ENCODE measurements at places on chromosomes 12 and 14.

- no peak for DNase-seq
These were observed 278.6 kb downstream of the MED13L start for GRCh38 chr12:115998794-115999478.

GRCh38 chr14:94522115-94522724 lies 13.0 kb upstream of the SERPINA12 start:
- DNase-seq = no peak

GRCh38 chr14:23110579-23111365 lies 6.0 kb upstream of the CIROP start:
- no peak for DNase-seq

GRCh38 chr14:85175556-85175955 lies 354.4 kb upstream of the FLRT2 start:
- DNase-seq = no peak

DNA sequence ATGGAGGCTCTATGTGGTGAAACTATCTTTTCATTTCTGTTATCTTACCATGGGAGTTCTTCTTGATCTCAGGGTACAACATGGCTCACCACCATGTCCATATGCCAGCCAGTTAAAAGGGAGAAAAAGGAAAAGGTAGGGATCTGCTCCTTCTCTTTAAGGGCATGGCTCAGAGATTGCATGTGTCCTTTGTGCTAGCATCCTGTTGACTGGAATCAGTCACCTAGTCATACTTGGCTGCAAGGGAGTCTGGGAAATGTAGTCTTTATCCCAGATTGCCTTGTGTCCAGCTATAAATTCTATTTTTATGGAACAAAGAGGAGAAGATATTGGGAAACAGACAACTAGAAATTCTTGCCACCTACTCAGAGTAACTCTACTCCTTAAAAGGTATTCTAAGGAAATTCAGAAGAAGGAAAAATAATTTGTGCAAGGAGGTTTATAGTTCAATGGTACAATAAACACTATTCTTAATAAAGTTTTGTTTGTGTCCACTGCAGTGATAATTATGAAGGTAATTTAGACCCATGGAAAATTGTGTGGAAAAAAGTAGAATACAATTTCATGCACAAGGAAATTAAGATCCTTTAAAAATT lies 86.4 kb upstream of the RPH3A start:
- DNase-seq = no peak

GRCh38 chr12:6554168-6555017 lies 1.4 kb downstream of the IFFO1 start:
- DNase-seq = peak; percentile 96

- DNase-seq = no peak
These were observed 7.1 kb upstream of the OAS2 start for GRCh38 chr12:112971248-112971647.

DNA sequence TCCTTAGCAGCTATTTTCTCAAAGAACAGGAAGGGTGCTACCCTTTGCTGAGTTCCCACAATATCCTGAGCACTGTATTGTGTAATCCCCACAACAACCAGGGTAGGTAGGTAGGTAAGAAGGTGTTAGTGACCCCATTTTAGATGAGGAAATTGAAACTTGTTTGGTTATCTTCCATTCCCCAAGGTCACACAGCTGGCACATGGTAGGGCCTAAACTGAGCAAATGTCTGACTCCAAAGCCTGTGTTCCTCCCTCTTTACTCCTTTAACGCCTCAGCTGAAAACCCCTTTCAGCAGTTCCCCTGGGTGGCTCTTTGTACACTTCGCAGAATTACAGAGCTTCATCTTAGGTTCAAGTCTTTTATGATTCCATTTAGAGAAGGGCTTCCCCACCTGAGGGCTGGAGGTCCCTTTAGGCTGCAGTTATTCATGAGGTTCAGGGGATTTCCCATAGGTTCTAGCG lies 26.5 kb upstream of the RIC8B start:
- no peak for DNase-seq

- DNase-seq = no peak
These were observed 265.7 kb downstream of the AEBP2 start for GRCh38 chr12:19704966-19705365.

GRCh38 chr14:90760591-90761316 lies 55.5 kb downstream of the TTC7B start:
- DNase-seq = peak; percentile 71

- no peak for DNase-seq
These were observed 109.1 kb downstream of the C12orf50 start for GRCh38 chr12:87920139-87920538.

DNA sequence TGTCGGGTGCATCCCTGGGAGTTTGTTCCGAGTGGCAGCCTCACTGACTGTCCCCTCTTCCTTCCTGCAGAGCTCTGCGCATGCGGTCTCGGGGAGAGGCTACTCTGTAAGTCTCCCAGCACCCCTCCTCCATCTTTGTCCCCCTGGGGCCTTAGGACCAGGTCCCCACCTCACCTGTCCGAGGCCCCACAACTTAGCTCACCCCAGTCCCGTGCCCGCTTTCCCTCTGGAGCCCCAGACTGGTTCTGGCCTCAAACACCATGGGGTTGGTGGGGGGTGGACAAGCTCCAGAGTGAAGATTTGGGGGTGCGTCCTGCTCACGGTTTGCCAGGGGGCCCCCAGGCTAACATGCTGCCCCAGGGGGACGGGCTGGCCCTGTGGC lies 37.9 kb downstream of the FBRSL1 start:
- DNase-seq = no peak

DNA sequence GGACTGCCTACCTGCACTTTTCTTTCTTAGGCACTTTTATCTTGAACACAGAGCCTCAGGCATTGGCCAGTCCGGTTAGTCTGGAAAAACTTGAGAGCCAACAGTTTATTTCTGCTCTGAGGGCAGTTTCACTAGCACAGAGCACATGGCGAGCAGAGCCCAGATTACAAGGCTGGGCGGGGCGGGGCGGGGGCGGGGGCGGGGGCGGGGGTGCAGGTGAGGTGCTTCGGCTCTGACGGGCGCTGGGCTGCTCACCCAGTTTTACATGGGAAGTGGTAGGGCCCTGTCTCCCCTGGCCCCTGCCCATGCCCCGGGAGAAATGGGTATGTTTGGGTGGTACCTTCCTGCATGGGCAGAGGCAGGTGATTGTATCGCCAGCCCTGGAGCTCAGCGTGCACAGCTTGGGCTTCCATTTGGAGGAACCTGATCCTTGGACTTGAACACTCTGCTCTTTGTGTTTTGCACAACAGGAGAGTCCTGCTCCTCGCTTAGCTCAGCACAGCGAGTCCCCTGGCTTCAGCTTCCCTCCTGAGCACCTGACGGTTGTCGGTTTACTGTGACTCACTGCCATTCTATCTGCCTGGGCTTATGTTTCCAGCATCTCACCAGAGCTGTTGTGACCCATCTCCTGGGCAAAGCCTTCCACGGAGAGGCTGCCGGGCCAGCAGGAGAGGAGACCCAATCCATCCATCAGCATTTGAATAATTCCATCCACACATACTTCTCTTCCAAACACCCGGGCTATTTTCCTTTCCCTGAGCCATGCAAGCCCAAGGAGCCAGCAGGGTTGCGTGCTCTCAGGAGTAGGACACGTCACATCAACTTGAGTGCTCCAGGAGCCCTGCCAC lies 108.5 kb downstream of the ARF6 start:
- DNase-seq = peak; percentile 96

DNA sequence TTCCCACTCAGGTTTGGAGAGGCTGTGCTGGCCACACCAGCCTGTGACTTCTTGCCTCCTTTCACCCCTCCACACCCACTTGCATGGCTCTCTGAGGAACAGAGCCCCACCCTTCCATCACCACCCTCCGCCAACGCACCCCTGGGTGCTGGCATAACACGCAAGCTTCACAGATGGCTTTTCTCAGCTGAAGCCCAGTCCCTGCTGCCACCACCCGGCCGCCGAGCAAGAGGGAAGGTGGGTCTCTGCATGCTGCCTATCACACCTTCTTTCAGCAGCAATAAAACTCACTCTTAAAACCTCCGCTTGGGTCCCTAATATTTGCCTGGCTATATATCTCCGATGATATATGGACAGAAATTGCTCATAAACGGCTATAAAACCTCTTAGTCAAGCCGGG lies 41.6 kb downstream of the SMUG1 start:
- DNase-seq = no peak
